ENCODE measurements at places on chromosomes 1 and 21. TPM values are rescaled to one million over a fixed set of nuclear protein-coding genes. Genes with fewer than 3 reads are reported as not detected.

Gene ELF3
- total RNA-seq: under 0.01 TPM

Gene IL19
- total RNA-seq: not detected

Gene NPR1
- total RNA-seq: 0.58 TPM

Gene OR2M5
- total RNA-seq: not detected
